ENCODE measurements at places on chromosomes 13 and 19.

DNA sequence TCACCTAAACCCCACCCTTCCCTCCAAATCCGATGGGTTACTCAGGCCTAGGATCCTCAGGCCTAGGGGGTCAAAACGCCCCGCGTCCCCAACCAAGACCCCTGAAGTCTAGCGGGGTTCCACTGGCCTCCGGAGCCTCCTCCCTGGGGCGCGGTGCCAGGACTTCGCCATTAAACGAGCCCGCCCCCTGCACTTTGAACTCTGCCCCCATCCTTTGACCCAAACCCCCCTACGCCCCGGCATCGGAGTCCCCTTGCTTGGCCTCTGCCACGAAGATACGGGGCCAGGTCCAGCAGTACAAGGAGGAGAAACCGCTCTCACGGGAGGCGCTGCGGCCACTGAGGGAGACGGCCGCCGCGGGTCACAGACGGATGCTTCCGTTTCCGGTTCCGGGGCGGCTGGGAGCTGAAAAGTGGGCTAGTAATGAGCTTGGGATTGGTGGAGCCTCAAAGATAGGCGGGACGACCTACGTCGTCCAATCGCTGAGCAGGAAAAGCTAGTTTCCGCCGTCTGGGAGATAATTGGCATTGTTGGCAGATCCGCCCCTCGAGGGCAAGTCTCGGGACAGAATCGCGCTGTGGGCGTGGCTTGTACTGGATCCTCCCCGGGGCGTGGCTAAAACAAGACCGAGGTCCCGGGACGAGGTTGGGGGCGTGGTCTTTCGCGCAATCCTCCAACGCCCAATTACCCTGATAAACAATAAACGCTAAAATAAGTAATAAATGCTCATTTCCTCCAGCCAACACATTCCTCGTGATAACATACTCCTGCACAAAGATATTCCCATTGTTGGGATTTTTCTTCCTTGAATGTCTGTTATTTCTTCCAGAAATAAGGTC is 5.7 kb upstream of the ZNF77 start:
- DNase-seq: peak; percentile 100

DNA sequence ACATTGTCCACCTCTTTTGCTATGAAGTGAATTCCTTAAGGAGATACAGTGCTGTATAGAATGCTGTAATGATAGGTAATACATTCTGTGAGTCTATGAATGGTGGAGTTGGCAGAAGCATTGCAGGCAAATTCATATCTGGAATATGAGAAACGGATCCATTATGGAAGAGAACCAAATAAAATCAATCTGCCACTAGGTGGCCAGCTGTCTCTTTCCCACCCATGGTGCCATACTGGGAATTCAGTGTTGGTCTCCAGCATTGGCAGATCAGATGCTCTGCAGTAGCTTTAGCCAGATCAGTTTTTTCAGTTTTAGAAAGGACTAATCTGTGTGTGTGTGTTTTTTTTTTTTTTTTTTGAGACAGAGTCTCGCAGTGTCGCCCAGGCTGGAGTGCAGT is 27.6 kb downstream of the DNAJC3 start:
- DNase-seq: no peak

GRCh38 chr19:44748426-44749254 is at the start of gene BCL3:
TSS of gene BCL3 (plus strand) at chr19:44748708. CDS start at chr19:44748791, 83 bp downstream.
- DNase-seq: peak; percentile 77

GRCh38 chr19:48720613-48721296 is 1.2 kb upstream of the MAMSTR start:
- DNase-seq: peak; percentile 98

- DNase-seq: no peak
Observed at GRCh38 chr13:30023196-30023895, 172.9 kb upstream of the UBL3 start.

GRCh38 chr19:19385896-19386869 is 19.3 kb upstream of the GATAD2A start:
- DNase-seq: no peak
